ENCODE measurements at places on chromosomes 12 and 14.

DNA sequence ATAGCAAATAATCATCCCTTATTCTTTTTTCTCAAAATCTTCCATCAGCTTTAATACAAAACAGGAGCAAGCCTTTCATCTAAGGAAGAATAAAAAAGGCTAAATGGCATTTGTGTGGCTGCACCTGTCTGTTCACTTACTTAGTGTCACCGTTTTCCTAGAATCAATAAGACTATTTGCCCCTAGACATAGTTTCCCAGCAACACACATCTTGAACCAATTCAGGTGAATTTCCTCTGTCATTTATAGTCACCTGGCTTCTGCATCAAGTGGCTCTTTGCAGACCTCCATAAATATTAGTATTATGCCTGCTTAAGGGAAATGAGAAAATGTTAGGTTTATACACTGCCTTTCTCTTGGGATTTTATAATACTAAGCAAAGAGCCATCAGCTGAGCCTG, 17.4 kb upstream of the GCH1 start:
- no peak for DNase-seq

- no peak for DNase-seq
Measured at GRCh38 chr12:104738776-104739642, 219.1 kb downstream of the SLC41A2 start.

GRCh38 chr14:63562405-63562804, 19.2 kb upstream of the PPP2R5E start:
- no peak for DNase-seq

DNA sequence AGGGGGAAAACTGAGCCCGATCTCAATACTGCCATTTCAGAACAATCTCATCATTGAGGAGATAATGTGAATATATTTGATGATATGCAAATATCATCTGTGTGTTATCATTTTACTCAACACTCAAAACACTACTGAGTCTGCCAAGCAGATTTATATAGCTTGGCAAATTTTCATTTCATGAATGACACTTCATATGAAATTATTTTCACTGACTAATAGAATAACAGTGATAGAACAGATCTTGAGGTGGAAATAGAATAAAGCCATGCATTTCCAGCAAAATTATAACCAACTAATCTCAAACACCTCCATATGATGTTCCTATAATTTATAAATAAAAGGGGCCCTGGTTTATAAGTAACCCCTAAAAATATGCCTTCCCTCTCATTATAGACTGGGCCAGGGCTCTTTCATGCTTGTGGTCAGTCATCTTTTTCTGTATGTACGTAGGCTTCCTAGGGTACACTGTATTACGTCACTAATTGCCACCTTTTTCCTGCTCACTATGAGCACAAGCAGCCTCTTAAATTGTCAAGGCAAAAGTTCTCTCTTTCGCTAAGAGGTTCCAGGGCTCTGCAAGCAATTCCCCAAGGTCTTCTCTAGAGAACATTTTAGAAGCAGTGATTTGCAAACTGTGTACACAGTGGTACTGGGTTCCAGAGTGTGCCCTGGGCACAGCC, 197.1 kb upstream of the FOXN3 start:
- DNase-seq: no peak

- DNase-seq: peak; percentile 82
Measured at GRCh38 chr14:36091096-36091495, 85.4 kb downstream of the PTCSC3 start.

- no peak for DNase-seq
Measured at GRCh38 chr12:50936821-50937530, 15.4 kb upstream of the HIGD1C start.

DNA sequence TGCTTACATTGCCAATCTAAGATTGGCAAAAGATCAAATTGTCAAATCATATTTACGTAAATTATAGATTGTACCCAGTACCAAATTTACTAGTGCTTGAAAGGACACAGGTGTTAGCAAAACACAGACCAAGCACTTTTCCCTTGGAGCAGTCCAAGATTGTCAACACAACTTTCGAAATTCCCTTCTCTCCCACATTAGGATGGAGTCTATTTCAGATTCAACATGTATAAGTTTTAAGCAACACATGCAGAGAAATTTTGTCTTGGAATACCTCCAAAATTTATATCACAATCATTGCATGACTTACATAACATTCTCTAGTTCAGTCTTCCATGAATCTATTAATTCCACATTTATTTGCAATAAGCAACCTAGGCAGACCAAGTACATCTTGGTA, 74.9 kb upstream of the SLCO1C1 start:
- no peak for DNase-seq

GRCh38 chr12:75917083-75917482, 114.5 kb downstream of the PHLDA1 start:
- DNase-seq: no peak

DNA sequence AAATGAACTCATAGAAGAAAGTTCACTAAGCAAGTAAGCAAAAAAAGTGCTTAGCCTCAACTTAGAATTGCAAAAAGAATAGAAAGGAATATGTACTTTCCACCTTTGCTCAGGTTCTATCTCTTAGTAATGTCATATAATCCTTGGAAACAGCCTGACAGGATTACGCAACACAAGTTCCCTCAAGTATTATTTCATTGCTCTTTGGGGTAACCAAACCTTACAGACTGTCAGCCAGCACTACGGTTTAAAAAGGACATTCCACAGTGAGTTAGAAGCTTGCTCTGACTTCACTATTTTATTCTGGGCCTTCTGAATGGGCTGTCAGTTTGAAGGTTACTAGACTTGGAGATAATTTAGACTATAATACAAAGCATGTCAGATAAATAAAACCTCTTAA, 264.0 kb downstream of the ATXN7L3B start:
- no peak for DNase-seq

DNA sequence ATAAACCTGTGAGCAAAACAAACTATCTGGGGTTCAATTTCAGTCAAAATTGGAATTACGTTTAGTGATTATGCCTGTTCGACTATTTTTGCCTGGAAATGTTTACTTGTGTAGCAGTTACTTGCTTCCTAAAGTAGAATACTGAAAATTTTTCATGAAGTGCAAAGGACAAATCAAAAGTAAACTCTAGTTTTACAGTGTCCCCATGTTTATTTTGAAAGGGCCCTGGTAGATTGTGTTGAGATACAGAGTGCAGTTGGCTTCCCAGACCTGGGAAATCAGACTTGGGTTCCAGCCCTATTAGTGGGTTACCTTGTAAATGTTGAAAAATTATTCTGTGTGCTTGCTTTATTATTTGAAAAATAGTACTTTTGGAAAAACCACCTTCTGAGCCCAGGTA, 17.3 kb downstream of the KLRB1 start:
- no peak for DNase-seq

DNA sequence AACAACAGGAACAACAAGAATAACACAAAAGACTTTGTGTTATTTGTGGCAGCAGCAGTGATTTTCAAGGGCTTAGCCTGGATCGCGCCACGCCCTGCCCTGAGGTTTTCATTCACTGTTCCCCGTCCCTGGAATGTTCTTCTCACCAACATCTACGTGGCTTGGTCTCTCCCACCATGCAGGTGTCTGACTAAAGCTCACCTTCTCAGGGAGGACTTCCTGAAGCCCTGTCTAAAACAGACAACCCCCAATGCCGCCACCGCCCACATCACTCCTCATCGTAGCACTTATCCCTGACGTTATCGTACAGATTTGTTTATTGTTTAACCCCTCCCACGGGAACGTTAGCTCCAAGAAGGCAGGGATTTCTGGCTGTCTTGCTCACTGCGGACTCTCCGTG, 40.4 kb downstream of the P2RX4 start:
- no peak for DNase-seq

DNA sequence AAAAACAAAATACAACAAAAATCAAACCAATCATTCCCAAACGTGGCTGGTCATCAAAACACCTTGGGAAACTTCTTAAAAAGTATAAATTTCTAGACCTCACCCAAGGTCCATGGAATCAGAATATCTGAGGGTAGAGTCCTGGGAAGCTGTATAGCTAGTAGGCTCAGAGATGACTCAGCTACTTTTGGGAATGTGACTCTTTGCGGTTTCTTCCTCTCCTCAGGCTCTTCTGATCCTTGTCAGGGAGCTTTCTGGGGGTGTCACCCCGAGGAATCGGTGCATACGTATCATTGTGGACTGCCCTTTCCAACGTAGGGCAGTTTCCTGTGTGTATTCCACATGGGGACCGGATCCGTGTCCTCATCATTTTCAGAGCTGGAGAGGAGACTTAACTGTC, 14.8 kb downstream of the JDP2 start:
- DNase-seq: no peak

DNA sequence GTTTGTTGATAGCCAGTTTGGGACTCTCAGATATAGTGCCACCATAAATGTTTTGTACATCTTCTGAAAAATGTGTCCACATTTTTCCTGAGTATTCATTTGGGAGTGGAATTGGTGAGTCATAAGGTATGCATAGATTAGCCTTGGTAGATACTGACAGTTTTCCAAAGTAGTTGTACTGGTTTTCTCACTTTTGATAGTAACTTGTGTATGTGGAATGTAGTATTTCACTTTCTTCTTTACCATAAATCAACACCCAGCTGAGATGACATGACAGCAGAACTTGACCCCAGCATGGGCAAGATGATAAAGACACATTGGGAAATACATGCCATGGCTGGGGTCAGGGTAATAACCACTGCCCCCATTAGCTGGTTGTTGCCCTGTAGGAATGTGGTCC, 5.4 kb downstream of the FBXW8 start:
- peak; percentile 44 for DNase-seq

DNA sequence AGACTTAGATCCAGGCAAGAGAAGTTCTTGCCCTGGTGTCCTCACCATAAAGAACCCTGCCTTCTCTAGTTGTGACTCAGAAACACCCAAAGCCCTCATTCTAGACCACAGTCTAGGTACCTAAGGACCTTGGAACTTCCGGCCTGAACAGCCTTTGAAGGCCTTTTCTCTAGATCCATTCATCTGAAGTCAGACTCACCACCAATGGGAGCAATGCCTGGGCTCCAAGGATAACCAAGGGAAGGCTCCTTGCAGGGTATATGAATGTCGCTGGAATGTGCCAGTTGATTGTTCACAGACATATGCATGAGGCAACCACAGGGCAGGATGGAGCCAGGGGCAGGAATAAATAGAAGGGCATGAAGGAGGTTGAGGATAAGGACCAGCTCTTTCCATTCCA, 86.3 kb downstream of the PLCZ1 start:
- DNase-seq: no peak

DNA sequence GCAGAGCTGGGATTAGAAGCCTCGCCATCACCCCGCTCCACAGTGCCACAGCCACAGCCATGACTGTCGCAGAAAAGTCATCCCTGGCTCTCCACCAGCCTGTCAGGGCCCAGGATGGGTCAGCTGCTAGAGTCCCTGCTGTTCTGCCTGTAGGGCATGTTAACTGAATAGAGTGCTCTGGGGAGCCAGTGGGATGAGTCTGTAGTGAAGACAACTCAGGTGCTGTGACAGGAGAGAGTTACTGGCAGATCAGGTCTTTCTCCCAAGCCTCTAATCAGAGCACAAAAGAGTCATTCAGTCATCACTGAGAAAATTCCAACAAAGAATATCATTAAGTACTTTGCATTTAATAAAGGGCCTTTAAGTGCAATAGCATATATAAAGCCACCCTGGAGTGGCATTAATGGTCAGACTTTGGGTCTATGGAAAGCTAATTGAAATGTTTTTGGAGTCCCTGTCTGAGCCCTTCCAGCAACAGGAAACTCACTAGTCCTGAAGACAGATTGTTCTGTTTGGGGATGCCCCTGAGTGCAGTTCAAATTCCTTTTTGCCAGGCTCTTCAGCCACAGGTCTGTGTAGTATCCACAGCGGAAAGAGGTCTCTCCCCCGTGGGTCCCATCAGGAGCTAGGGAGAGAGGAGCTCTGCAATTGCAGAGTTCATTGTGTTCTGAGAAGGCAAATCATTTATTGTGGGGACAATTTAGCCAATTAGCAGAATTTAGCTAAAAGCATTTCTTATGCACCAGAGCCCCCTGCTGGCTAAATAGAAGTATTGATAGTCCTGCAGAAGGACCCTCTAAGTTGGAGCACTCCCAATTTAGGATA, 45.2 kb upstream of the C14orf132 start:
- peak; percentile 11 for DNase-seq

- no peak for DNase-seq
Measured at GRCh38 chr12:120056739-120057138, 59.8 kb downstream of the RAB35 start.

DNA sequence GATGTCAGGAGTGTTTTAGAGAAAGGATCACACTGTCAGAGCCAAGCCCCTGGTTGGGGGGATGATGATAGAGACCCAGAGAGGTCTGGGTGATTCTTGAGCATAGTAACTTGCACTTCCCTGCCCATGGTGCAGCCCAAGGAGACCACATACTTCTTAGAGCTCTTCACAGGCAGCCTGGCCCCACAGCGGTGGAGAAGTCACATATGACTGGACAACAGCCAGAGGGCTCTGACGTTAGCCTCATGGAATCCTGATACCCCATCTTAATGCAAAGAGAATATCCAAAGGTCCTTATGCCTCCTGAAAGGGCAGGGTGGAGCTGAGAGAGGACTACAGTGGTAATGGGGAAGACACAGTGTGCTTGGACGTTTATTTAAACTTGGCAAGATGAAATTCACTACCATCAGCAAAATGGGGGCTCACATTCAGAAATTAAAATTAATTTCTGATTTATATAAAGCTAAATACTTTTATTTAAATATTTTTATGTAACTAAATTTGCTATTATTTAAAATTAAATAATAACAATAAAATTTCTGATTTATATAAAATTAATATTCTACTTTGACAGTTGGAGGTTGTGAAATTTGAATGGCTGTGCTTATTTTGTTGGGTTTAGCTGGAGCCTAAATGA, 131.3 kb downstream of the KTN1 start:
- no peak for DNase-seq

- peak; percentile 90 for DNase-seq
Measured at GRCh38 chr12:12398026-12398859, 41.4 kb downstream of the BORCS5 start.

DNA sequence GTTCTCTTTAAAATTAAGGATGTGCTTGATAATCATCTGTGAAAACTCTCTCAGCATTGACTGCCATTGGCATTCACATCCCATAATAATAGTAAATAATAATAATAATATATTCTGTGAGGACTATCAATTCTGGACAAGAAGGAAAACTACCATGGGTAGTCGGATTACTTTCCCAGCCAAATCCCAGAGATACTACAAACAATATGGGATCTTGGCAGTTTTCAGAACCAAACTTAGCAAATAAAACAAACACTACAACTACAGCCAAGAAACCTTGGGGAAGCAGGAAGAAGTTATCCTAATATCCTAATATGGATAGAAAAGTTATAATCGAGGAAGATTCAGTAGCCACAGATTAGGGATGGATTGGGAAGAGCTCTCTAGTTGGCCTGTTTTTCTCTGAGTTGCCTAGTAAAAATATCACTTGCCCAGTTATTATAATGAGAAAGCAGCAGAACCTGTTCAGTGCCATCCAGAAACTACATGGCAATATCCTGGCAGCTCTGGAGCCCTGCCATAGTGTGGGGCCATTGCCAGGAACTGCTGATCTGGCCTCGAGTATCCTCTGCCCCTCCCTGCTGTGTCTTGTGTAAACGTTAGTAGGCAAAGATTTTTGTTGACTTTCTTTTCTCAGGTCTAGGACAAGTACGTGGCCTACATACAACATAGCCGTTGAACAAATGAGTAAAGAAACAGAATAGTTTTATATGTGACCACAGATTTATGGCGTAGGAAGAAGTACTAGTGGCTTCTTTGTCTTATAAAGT, 193.5 kb downstream of the SLC2A13 start:
- DNase-seq: no peak
